ENCODE measurements at places on chromosomes 6 and 20.

GRCh38 chr6:12013307-12013719 is 1.2 kb downstream of the HIVEP1 start:
- no peak for DNase-seq

DNA sequence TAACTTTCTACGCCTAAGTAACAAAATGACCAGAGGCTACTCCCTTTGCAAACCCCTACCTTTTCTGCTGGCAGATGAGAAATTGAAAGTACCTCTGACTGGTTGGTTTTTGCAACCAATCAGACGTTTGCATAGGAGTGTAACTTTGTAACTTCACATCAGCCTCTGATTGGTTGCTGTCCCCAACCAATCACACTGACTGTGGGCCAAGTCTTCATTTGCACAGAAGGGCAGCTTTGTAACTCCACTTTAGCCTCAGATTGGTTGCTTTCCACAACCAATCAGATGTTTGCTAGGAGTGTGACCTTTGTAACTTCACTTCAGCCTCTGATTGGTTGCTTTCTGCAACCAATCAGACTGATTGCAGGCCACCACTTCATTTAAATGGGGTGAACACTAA is 89.1 kb downstream of the ME1 start:
- no peak for DNase-seq

GRCh38 chr6:78942446-78942845 is 75.1 kb downstream of the IRAK1BP1 start:
- no peak for DNase-seq

GRCh38 chr6:100255701-100256100 is 209.0 kb downstream of the SIM1 start:
- DNase-seq, result no peak

DNA sequence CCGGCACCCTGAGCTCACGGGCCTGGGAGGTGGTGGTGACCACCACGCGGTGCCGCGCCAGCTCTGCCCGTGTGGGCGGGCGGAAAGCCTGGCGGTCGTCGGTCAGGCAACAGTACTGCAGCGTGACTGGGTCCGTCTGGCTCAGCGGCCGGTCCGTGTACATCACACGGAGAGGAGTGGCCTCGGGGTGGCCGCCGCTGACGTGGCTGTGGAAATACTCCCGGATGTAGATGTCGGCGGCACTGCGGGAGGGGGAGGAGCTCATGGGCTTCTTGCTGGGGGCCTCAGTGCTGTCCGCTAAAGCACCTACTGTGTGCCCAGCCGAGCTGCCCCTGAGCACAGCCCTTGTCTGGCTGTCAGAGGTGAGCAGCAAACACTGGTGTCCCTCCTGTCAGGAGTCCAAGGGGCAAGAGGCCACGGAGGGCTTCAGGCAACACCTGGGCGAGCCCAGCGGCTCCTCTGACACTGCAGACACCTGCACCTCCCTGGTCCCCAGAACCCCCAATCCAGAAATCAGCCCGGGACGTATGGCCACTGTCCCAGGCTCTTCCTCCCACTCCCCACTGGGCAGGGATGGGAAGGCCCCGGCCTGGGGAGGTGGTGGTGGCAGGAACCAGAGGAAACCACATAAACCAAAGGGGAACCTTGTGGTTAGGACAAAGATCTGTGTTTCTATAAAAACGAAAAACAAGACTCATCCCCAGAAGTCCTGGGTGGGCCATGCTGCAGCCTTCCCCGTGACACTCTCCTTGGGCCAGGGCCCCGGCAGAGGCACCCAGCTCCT is 6.5 kb downstream of the HELZ2 start:
- no peak for DNase-seq

GRCh38 chr6:156182356-156182755 is 594.8 kb upstream of the ARID1B start:
- DNase-seq, result no peak

DNA sequence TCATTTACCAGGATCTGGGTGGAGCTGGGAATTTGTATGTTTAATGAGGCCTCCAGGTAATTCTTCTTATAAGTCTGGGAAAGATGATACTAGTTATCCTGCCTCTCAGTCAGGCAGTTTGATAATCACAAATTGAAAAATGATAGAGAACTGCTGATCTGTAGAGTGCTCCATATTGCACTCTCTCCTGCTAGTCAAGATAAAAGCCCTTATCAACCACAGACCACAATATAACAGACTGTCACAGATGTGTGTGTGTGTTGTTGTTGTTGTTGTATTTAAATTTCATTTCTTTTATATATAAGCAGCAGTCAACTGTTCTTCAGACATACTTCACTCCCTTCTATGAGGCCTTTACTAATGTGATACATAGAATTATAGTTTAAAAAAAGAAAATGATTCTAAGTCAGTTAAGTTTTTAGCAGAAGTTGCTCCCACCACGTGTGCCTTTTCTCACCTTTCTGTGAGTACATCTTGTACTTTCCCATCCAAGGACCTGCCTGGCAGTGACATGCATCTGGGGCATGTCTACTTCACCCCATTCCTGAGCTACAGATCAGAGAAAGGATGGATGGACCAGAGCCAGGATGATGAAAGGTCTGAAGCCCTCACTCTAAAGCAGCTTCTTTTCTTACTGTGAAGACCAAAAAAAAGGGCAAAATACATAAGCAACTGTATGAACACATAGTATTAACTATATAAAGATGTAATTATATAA is 29.8 kb downstream of the TENT5A start:
- DNase-seq, result no peak

GRCh38 chr6:167730441-167730840 is 96.3 kb upstream of the AFDN start:
- DNase-seq, result no peak
